KBM-7 (cell line): ENCODE measurements at places on chromosomes 11 and 22.

DNA sequence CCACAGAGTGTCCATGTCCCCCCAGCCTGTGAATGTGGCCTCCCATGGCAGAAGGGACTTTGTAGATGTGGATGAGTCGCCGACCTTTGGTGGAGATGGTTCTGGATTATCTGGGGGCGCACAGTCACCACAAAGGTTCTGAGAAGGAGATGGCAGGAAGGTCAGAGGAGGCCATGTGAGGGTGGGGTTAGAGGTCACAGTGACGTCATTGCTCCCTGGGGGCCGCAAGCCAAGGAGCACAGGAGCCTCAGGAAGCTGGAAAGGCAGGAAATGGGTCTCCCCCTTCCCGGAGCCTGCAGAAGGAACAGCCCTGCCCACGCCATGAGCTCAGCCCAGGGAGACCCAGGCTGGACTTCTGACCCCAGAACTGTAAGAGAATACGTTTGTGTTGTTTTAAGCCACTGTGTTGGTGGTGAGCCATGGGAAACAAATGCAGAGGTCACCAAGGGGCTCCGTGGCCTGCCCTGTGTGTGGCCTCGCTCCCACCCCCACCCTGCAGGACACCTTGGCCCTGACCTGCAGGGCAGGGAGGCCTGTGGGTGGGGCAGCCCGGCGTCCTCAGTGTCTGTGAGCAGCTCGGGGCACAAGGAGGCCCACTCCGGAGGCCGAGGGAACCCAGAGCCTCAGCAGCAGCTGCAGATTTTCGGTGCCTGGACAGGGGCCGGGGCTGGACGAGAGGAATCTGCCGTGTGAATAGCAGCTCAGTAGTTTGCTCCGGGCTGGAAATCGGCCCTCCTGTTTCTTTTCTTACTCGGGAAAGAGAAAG is 32.1 kb downstream of the GRAMD4 start:
- DNase-seq = no peak

DNA sequence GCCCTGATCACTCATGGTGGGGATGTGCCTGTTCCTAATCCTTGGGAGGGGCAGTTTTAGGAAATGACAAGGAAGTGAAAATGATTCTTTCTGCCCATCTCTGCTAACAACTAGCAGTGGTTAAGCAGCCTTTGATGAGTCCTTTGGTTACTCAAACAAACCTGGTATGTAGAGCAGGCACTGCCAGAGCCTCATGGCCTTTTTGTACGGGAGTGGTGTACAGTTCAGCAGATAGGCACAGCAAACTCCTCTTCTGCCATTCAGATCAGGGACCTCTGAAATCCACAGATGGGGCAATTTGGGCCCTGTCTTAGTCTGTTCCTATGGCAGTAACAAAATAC is 66.2 kb downstream of the FZD4 start:
- no peak for DNase-seq

GRCh38 chr22:29030618-29031226 is 30.9 kb downstream of the C22orf31 start:
- DNase-seq = no peak

DNA sequence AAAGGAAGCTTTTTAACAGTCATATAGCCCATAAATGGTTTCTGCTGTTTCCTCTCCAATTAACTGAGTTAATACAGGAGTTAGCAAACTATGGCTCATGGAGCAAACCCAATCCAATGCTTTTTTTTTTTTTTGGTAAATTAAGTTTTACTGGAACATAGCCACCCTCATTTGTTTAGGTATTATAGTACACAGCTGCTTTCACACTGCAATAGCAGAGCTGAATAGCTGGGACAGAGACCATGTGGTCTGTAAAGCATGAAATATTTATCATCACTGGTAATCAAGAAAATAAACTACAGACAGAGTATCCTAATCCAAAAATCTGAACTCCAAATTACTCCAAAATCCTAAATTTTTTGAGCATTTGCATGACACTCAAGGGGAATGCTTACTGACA is 53.7 kb downstream of the RDX start:
- no peak for DNase-seq

DNA sequence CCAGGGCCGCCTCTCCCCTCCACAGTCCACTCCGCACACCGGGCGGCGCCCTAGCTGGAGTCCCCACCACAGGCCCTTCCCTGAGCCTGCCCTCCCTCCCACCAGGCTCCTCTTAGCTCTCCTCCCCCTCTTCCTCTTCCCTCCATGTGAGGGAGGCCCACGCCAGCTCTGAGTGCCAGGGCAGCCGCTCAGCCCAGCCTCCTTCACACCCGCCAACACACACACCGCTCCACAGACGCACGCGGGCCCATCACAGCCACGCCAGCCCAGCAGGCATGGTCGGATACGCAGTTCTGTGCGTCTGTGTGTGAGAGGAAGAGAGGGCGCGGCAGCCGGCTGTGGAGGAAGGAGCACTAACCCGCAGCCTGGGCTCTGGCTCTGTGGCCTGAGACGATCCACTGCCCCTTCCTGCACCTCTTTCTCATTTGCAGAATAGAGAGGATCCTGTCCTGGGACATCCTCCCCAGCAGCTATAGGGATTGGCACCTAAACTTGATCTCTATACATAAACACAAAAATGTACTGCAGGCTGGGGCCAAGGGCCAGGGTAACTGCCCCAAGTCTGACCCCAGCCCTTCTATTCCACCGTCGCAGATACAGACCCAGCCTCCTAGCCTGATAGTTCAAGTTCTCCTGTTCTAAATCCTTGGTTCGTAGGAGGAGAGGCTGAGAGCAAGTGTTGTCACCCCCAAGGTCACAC is 3.5 kb downstream of the CHRM4 start:
- DNase-seq = peak; percentile 74

DNA sequence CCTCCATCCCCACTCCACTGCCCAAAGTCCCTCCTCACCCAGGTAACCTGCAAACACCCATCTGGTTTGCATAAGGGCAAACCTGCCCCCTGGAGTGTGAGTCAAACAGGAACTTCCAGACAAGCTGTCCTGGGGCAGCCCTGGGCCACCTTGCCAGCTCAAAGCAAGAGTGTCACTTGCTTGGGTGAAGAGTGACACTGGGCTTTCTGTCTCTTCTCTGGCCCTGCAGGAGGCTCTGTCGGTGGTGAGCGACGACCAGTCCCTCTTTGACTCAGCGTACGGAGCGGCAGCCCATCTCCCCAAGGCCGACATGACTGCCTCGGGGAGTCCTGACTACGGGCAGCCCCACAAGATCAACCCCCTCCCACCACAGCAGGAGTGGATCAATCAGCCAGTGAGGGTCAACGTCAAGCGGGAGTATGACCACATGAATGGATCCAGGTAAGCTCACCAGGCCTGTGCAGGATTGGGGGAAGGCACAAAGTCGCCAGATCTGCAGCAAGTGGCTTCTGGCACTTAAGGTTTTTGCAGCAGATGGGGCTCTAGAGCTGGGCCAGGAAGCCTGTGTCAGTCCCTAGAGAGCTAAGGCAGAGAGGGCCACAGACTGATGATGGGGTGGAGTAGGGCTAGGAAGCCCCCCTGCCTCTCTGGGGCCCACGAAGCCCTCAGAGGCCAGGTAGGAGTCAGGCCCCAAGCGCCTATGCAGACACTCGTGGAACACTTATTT is 64.2 kb downstream of the FLI1 start:
- no peak for DNase-seq

DNA sequence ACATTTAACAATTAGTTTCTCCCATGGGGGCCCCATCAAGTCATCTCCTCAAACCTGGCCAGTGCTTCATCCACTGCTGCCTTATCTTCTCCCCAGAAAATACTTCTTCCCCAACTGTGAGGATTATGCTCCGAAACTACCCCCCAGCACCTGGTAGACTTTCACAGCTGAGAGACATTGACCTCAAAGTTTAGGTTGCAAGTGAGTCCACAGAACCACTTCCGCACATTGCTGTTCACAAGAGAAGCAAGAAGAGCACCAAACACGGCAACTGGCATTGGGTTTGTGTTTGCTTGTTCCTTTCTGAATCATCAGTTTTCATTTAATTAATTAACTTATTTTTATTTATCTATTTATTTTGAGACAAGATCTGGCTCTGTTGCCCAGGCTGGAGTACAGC is 6.1 kb downstream of the MCHR1 start:
- no peak for DNase-seq

GRCh38 chr11:133902506-133902905 is 54.3 kb downstream of the IGSF9B start:
- no peak for DNase-seq

- peak; percentile 16 for DNase-seq
Measured at GRCh38 chr11:68978931-68979594, 1.7 kb downstream of the MRGPRD start.

DNA sequence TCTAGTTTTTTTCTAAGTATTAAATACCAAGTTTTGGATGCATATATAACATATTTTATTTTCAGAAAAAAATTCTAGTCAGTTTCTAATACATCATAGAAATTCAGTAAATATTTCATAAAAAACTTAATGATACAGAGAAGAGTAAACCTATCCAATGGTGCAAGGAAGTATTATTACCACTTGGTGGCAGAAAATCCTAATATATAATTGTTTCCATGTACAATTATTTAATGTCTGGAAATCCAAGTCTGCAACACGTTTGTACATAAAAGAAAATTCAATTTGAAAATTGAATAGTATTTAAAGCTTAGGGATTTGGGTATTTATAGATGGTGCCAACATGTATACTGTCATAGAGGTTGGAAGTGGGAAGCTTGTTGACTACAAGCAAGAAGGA is 127.0 kb downstream of the TRPC6 start:
- no peak for DNase-seq

DNA sequence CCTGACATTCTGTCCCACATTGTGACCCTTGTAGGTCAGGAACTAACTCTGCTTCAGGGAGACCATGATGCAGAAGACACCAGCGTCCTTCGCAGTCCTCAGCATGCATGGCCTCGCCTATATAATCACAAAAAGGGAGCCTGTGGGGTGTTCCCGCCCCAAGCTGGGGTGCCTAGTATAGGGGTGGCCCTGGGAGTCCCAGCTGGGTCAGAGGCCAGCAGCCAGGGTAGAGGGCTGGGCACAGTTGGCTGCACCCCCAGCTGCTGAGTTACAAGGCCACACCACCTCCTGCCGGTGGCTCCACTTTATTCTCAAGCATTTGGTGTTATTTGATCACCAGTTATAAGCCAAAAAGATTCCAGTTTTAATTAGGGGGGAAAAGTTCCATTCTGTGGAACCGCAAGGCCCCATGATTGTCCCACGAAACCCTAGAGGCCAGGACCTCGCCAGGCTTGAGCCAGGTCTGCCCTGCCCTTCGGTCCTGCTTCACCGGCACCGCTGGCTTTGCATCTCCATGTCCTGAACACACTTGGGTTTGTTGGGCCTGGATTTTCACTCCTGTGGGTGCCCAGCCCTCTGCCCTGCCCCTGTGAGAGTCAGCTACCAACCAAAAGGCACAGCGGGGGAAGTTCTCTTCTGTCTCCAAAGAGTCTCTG is 15.0 kb upstream of the GNB1L start:
- DNase-seq = no peak

DNA sequence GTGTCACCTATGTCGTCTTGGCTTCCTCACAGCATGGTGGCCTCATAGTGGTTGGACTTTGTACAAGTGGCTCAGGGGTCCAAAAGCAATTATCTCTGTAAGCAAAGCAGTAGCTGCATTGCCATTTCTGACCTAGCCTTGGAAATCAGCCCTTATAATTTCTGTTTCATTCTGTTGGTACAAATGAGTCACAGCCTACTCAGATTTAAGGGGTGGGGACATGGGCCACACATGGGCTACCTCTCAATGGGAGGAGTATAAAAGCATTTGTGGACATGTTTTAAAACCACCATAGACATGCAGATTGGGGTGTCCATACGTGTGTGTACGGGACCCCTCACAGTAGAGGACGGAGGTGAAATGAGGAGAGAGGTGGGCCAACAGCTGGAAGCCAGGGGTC is 41.6 kb downstream of the CHRDL2 start:
- DNase-seq = no peak
